A673 (cell line): ENCODE measurements at places on chromosomes 2 and 18. TPM values are rescaled to one million over a fixed set of nuclear protein-coding genes. Genes with fewer than 3 reads are reported as not detected.

- DNase-seq, result no peak
These were observed 70.1 kb upstream of the ZNF385B start for GRCh38 chr2:179931502-179931901.

The GKN2 gene
- total RNA-seq, result not detected in 2 replicates

DNA sequence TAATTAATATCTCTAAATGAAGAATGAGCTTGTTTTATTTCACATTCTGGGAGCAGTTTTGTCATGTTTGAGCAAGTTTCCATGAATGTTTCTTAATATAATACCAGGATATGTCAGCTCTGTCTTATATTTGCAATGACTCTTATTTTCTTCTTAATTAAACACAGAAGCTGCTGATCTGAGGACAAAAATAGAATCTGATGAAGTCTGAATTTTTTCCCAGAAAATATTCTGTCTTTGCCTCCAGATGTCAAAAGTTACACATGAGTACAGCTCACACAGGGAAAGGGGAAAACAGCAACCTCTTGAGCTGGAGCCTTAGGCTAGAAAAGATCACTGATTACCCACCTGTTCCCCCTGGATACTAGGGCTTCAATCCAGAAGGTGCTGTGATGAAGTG is 606.6 kb upstream of the SYT4 start:
- no peak for DNase-seq

DNA sequence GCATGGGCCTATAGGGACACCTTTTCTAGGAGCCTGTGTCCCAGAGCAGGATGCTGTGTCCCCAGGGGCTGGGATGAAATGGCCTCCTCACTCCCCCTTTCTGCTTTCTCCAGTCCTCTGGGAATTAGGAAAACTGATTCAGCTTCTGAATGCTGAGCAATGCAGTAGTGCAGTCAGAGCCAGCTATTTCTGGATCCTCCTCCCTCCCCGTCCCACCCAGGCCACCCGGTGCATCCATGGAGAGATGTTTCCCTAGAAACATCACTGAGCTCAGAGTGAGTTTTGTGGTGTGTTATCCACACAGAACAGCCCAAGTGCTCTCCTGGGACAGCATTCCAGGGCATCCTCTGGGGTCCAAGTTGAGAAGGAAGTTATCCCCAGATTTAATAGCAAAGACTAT is 125.5 kb downstream of the LOXHD1 start:
- DNase-seq, result no peak

DNA sequence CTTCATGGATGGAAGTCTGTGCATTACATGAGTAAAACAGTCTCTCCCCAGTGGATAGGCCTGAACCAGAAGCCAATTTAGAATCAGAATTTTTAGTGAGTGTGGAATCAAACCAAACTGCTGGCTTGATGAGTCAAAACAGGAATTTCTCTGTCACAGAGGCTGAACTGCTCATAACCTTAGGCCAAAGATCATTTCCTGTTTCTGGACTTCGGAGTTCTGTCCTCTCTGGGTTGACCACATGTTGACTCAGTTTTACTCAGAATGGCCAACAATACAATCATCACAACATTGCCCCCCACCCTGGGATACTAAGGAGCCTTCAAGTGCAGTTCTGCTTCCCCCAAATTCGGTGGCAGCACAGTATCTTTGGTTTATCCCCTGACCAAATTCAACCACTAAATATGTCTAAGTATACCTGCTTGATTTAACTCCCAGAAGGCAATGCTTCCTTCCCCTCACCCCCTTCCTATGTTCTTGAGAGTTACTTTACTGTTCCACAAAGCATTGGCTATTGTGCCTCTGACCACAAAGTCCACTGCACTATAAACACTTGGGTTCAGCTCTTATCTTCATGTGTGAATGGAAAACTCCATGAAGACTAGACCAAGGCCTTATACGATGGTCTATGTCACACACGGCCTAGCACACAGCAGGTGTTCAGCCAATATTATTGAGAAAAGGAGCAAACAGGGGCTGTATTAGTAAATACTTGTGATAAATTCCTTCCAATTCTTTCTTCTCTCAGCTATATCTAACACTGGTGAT is 67.8 kb downstream of the NXPH2 start:
- no peak for DNase-seq

DNA sequence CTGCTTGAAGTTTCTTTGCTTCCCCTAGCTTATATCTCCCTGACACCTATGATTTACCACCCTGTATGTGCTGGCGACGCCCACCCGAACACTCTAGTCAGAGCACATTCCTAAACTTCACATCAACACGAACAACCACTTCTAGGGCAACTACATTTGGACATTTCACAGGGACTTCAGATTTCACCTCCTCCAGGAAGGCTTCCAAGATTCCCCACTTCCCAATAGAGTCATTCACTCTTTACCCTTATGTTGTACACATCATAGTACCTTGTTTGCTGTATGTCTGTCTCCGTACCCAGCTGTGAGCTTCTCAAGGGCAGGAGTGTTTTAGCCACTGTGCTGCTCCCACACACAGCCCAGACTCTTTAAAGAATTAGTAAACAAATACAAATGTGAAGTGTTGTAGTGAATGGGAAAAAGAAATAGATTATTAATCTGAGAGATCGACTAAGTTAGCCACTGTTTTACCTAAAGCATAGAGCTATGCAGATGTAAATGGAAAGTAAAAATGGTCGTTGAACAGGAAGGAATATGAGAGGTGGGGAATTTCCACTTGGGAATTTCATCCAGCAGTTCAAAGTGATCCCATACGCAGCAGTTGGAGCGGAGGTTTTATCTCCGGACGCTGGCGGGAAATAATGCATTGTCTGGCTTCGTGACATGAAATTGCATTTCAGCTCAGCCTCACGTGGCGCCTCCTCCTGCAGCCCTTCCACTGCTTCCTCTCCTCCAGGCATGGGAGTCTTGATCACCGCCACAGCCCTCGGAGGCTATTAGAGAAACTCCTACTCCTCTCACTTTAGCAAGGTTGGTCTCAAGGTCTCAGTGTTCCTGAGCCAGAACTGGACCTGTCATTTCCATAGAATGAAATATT is 233.4 kb upstream of the COPS8 start:
- DNase-seq, result no peak

The SIX3 gene
- total RNA-seq, result 0.56 and 0.59 TPM in 2 replicates

GRCh38 chr2:239674101-239674980 is 273.5 kb upstream of the HDAC4 start:
- DNase-seq, result no peak

DNA sequence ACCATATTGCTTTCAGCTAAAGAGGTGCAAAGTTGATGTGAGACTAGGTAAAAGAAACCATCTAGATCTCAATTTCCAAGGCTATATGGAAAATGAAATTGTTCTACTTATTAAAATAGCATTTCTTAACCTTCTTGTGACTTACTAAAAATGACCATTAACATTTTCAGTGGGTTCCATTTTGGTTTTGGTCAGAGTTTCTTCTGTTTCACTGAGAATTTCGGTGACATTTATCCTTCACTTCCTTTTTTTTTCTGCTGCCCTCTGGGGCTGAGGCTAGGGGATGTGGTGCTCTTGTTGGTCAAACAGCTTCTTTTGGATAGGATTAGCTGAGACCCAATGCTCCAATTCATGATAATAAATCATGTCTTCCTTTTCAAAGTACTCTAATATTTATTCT is 44.3 kb upstream of the REL start:
- DNase-seq, result no peak

The MC5R gene
- total RNA-seq, result not detected in 2 replicates

DNA sequence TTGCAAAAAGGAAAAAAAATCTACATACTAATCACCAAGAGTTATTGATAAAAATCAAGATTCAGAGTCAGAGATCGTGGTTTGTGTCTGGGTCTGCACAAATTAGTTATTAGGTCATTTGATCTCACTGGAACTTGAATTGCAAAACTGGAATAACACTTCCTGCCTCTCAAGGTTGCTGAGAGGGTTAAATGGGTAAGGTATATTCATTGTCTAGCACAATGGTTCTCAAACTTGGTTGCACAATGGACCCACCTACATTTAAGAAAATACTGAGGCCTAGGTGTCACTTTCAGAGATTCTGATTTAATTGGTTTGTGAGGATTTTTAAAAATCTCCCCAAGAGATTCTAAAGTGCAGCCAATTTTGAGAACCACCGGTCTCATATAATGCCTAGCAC is 84.8 kb downstream of the COBLL1 start:
- no peak for DNase-seq

DNA sequence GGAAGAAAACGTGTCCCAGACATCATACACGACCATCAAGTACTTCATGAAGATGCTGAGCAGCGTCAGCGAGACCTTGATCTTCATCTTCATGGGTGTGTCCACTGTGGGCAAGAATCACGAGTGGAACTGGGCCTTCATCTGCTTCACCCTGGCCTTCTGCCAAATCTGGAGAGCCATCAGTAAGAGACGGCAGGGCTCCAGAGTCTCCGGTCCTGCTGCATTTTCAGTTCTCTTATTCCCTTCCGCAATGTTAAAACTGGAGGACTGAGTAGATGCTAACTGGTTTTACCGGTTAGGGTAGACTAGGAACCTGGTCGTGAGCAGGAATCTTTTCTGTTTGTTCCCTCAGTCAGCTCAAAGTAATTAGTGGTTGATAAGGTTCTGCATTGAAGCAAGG is 32.3 kb downstream of the SLC9A4 start:
- no peak for DNase-seq

DNA sequence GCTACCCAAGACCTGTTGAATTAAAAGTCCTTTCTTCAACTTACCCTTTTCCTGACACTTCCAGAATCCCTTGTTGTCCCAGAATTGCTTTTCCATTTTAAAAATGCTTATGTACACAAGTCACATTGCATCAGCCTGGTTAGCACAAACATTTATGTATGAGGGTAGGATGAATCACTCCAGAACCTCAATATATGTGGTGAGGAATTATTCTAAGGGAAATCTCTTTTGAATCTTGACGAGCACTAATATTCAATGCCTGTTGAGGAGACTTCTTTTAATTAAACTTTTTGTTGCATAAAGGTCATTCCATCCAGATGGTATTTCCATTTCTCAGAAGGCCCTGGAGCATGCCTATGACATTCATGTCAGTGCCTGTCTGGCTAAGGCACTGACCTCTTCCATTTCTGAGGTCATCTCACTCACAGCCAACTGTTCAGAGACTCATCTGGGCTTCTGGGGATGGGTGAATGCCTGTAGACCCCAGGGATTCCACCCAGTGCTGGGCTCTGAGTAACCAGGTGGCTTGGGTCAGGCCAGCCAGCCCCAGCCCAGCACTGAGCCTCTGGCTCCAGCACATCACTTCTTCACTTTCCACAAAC is 28.2 kb downstream of the ACMSD start:
- no peak for DNase-seq

GRCh38 chr2:20103530-20103929 is 52.1 kb upstream of the LAPTM4A start:
- DNase-seq, result no peak

DNA sequence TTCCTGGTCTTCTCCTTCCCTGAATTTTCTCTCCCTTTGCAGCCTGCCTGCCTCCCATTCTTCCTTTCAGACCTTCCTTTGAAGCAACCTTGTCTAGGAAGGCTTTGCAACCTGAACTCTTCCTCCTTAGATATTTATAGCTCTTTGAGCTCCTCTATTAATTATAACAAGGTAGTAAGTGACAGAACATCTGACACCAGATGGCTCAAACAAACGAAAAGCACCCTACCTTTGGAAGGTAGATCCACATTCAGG is 57.2 kb upstream of the SLC1A4 start:
- no peak for DNase-seq

The B3GNT2 gene
- 6.2 and 6.5 TPM in 2 replicates for total RNA-seq

The CIB4 gene
- not detected in 2 replicates for total RNA-seq

DNA sequence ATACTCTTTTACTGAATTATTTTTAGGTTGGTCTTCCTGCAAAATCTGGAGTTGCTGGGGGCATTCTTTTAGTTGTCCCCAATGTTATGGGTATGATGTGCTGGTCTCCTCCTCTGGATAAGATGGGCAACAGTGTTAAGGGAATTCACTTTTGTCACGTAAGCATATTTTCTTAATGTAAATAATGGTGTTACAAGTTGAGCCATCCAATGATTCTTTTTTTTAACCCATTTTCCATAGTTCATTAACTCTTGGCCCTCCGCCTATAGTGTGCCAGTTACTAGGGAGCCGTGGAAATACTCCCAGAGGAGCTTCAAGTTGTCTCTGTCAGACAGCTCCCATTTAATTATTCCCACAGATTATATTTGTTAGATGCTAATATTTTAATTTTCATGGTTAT is 49.8 kb downstream of the GLS start:
- DNase-seq, result peak; percentile 32

The CD8B2 gene
- total RNA-seq, result not detected in 2 replicates

DNA sequence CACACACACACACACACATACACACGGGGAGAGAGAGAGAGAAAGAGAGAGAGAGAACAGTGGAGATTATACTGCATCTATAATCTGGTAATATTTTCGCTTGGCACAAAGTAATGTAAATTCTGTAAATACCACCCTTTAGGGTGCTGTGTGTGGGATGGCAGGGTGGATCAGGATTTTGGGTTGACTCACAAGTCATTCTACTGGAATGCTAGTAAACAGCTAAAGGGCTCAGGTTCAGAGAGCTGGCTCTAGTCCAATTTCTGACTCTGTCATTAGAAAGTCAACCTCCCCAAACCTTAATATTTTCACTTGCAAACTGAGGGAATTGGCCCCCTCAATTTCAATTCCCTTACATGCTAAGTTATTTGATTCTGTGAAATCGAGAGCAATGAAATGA is 308.3 kb downstream of the TSN start:
- no peak for DNase-seq

DNA sequence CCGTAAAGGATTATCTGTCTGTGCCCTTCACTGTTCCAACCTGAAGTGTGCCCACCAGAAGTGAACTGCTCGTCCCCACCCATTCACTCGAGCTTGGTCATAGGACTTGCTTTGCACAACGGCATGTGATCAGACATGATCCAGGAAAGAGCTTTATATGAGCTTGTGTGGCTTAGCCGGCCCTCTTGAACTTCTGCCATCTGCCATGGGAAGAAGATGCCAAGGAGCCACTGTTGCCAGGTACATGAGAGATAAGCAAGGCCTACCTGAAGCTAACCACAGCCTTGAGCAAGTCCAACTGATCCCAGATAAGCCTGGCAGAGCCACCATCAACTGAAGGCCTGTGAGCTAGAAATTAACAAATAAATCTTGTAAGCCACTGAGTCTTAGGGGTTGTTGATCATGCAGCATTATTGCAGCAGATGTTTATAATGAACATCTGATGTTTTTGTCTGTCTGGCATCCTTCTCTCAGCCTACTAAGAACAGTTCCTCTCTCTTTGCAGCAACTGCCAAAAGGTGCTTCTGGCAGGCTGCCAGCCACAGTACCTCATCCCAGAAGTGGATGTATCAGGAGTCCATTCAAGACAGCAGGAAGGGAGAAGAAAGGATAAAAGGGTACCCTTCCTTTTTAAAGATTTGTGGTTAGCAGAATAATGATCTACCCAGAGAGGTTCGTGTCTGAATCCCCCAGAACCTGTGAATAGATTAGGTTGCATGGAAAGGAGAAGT is 16.8 kb downstream of the DBI start:
- DNase-seq, result no peak

The NYAP2 gene
- total RNA-seq, result not detected in 2 replicates

The GPR39 gene
- 3.4 and 3.6 TPM in 2 replicates for total RNA-seq

DNA sequence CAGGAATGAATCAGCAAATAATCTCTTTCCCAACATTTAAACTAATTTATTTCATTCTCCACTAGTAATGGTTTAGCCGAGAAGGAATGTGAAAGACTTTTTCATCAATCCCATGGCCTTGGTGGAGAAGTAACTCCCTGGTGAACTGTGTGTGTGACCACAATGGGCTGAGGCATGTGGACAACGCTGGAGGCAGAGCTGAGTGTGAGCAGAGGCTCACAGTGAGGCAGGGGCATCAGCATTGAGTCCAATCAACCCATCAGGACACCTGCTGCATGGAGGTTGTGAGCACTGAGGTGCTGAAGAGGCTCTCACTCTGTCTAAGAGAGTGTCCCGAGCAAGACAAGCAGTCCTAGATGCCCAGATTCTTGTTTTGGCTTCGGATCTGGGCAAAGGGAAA is 78.6 kb downstream of the ZNF519 start:
- DNase-seq, result no peak
